ENCODE measurements at places on chromosomes 16 and 17. TPM values are rescaled to one million over a fixed set of nuclear protein-coding genes. Genes with fewer than 3 reads are reported as not detected.

DNA sequence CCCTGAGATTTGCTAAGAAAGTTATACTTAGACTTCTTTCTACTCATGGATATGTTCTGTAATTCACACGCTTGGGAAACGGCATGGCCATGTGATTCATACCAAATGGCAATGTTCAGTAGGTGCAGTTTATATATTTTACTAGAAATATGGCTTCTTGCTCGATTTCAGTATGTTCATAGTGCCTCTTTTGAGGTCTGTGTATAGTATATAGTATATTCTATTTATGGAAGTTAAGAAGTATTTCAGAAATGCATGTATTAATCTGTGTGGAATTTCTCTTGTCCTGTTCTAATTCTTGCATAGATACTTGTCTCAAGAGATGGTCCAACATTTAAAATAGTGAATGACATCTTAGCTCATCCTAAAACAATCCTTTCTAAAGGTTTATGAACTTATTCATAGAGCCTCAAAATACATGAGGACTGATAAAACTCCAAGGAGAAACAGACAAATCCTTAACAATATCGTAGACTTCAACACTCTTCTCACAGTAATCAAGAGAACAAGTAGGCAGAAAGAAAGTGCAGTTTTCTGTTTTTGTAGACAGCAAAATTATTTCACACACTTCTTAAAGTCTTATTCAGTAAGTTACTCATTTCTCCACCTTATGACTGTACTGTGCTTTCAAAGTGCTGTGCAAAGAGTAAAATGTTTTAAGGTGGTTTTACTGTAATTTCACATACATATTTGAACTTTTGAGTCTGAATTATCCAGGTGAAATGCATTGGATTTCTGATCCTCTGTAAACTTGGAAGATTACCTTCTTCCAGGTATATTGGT, 11.1 kb downstream of the BPTF start:
- DNase-seq: no peak
- no peaks in the 10 kb centered on the region for H3K36me3 ChIP-seq
- H3K27ac ChIP-seq: peak overlapping the region; percentile 21
- H3K4me3 ChIP-seq: no peak overlapping the region
- H3K27me3 ChIP-seq: no peaks in the 10 kb centered on the region

GRCh38 chr17:11935734-11936406, 61.4 kb downstream of the ZNF18 start:
- H3K36me3 ChIP-seq: no peaks in the 10 kb centered on the region
- no peak overlapping the region for H3K27ac ChIP-seq
- no peaks in the 10 kb centered on the region for H3K27me3 ChIP-seq
- no peak for DNase-seq
- no peaks in the 10 kb centered on the region for H3K4me1 ChIP-seq

DNA sequence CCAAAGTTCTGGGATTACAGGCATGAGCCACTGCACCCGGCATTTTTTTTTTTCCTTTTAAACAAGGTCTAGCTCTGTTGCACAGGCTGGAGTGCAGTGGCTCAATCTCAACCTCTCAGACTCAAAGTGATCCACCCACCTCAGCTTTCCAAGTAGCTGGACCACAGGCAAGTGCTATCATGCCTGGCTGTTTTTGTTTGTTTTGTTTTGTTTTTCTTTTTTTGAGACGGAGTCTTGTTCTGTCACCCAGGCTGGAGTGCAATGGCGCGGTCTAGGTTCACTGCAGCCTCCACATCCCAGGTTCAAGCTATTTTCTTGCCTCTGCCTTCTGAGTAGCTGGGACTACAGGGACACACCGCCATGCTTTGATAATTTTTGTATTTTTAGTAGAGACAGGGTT, 19.1 kb upstream of the ZC3H7A start:
- no peaks in the 10 kb centered on the region for H3K27me3 ChIP-seq
- H3K27ac ChIP-seq: no peak overlapping the region
- DNase-seq: no peak

- H3K4me1 ChIP-seq: no peaks in the 10 kb centered on the region
- no peaks in the 10 kb centered on the region for H3K36me3 ChIP-seq
- no peak overlapping the region for H3K4me3 ChIP-seq
These were observed 3.4 kb upstream of the TMEM11 start for GRCh38 chr17:21217346-21217745.

DNA sequence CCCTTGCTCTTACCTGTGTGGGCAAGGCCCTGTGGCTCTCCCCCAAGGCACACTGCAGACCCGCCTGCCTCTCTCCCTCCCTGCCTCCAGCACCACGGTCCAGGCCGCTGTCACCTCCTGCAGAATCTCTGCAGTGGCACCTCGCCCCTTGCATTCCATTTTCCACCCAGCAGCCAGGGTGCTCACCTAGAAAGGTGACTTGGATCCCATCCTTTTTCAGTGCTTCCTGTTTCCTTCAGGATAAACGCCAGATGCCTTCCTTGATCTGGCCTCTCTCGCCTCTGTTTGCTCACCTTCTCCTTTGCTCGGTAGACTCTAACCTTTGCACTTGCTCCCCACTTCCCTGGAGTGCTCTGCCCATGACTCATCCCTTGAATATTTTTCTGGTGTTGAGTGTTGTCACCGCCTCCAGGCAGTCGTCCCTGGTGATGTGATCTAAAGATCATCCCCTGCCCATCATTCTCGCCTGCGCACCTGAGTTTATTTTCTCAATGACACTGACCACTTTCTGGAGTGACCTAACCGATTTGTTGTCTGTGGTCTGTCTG, 79.2 kb upstream of the LGALS9 start:
- H3K4me3 ChIP-seq: no peak overlapping the region
- H3K27me3 ChIP-seq: no peaks in the 10 kb centered on the region
- DNase-seq: no peak
- peaks cover 3% of the 10 kb centered on the region for H3K36me3 ChIP-seq
- H3K4me1 ChIP-seq: peaks cover 4% of the 10 kb centered on the region

BMERB1 gene
- 0.44 TPM for total RNA-seq

- no peaks in the 10 kb centered on the region for H3K27me3 ChIP-seq
- no peak overlapping the region for H3K27ac ChIP-seq
- no peaks in the 10 kb centered on the region for H3K4me1 ChIP-seq
- no peak overlapping the region for H3K4me3 ChIP-seq
- no peak for DNase-seq
- H3K36me3 ChIP-seq: no peaks in the 10 kb centered on the region
These were observed 32.2 kb downstream of the CHP2 start for GRCh38 chr16:23786964-23787561.
